IMR-90 (cell line): ENCODE measurements at places on chromosomes 5 and 9.

- DNase-seq, result no peak
Observed at GRCh38 chr9:137085920-137086530, 760 bp upstream of the MAN1B1 start.

DNA sequence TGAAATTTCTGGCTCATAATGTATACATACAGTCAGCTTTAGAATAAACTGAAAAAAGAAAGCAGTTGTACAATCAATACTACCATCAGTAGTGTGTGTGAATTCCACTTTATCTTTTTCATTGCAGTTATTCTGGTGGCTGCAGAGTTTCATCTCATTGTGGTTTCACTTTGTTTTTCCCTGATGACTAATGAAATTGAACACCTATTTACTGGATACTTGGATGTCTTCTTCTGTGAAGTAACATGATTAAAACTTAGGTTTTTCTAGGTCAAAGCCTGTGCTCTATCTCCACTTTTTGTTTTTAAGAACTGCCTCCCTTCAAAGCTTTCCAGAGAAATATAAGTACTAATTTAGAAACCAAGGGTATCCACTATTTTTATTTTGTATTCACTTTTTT, 174.3 kb downstream of the TRPM3 start:
- DNase-seq, result peak; percentile 27

DNA sequence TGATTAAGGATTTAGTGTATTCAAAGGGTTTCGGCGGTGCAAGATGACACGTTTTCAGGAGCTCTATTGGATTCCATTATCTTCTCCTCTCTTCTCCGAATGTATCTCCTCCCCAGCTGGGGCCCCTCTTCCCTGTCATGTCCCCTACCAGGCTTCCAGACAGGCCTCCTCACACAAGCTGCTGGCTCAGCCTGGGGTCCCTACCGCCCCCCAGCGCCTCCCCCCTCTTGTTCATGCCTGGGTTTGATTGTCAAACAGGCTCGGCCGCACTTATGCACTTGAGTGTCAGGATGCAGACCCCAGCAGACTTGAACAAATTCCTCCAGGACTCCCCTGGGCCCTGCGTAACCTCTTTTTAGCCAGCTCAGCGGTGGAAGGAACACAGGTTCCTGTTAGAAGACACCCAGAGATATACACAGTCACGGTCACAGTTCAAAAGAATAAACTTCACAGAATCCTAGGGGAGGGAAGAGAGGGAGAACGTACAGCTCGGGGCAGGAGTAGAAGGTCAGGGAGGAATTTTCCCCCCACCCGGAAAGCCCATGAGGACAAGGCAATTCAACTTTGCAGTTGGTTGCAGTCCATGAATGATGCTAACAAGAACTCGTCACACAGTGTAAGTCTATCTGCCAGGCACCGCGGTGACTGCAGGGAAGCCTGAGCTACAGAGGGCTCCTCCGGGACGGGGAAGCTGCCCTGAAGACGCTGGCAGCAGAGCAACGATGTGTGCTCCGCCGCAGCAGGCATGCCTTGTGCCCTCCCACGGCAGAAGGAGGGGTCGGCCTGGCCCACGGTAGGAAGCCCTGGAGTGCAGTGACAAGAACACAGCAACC, 560.0 kb downstream of the BNC2 start:
- no peak for DNase-seq

DNA sequence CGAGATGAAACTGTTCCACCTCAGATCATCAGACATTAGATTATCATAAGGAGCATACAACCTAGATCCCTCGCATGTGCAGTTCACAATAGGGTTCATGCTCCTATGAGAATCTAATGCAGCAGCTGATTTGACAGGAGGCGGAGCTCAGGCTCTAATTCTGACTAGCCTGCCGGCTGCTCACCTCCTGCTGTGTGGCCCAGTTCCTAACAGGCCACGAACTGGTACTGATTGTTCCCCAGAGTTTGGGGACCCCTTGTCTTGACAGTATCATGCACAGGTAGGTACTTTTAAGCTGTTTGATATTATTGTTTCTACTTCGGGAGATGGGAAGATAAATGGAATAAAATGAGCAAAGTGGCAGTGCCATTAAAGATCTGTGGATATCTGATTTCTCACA, 66.9 kb downstream of the ZCCHC7 start:
- no peak for DNase-seq

DNA sequence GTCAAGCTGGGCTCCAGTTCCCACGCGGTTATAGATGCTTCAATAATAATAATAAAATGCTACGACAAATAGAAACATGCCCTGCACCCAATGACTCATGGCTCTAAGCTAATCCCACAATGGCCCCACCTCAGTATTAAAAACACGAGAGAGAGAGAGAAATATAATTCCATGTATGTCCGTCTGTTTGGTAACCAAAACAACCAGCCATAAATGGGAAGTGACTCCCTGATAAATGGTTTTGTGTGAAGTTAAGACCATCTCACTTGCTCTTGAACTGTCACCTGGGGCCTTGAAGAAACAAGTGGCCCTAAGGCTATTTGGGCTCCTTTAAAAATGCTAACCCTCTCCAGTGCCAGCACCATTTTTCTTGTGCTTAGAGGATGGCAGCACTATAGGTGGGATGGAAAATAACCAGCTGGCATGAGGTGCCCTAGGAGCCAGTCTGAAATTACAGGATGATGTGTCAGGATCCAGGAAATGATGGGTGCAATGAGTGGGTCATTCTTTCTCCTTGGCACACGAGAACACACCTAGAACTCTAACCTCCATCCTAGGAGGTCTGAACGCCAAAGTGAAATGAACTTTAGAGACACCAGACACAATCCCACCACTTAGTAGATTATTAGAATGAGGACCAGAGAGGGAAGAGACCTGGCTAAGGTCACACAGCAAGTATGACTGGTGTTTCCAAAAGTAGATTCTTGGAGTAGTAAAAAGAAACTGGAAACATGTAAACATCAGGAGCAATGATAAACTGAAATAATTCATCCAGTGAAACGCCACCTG, 35.7 kb upstream of the ADRB2 start:
- no peak for DNase-seq

- peak; percentile 56 for DNase-seq
Observed at GRCh38 chr5:109038209-109038840, 290.6 kb downstream of the FER start.

DNA sequence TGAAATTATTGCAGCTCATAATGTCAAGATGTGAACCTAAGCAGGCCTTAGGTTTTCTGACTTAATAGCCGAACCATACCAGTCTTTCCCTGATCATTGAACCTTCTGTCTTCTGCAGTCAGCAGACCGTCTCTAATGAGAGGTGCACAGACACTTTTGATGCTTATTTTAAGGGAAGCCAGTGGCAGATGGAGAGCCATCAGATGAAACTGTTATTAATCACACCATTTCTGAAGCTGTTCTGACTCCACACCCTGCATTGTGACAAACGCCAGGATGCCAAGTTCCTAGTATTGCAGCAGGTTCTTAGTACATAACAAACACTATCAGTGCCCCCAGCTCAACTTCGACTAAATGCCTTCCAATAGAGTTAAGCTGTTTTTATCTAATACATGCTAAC, 43.0 kb downstream of the PIK3R1 start:
- no peak for DNase-seq

GRCh38 chr5:175657593-175658271, at the start of gene HRH2:
TSS of gene HRH2 (plus strand) at chr5:175658071. CDS start at chr5:175683234, 25,163 bp downstream.
- DNase-seq, result no peak

DNA sequence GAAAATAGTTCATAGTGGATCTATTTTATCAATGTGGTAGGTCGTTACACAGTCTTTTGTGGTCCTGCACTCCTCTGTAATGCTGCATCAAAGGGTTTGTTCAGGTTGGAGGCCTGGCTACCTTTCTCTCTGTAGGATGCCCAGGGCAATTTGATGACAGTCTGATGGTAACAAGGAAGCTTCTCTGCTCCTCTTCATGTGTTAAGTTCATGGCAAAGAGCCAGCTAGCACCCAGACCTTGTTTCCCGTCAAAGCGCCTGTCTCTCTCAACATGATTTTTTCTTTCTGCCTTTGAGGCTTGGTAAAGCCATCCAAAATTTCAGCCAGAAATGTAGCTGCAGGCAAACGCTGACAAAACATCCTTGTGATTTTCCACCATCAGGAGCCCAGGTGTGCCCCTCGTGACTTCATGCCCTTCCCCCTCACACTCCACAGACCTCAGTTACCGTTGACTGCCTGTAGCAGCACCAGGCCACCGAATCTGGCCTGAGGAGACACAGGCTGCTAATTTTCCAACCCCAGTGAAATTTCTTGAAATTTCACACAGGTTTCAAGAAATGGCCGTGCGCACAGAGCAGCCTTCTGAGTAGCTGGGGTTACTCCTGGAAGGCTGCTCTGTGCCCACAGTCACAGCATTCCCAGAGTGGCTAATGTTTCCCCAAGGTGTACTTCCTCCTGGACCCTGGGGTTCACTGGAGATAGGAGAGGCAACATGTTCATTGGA, 292.7 kb downstream of the CWC27 start:
- DNase-seq, result no peak

DNA sequence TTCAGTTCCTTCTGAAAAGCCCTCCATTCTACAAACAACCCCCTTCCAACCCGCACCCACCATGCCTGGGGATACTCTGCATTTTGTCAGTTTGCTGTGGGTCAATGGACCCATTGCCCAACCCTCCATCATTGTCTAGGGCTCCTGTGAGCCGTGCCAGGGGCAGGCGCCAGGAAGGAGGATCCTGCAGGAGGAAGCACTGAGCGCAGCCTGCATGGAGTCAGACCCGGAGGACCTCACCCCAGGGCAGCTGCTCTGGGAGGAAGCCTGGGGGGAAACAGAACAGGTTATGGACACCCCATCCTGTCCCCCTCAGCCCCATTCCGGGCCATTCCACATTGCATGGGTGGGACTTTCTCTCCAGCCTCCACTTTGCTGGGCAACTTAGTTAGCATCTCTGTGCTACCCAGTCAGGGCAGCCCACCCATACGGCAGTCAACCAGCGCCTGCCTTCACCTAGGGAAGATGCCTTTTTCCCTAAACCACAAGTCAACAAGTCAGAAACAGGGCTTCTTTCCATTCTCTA, 48.6 kb upstream of the VDAC1 start:
- DNase-seq, result no peak

DNA sequence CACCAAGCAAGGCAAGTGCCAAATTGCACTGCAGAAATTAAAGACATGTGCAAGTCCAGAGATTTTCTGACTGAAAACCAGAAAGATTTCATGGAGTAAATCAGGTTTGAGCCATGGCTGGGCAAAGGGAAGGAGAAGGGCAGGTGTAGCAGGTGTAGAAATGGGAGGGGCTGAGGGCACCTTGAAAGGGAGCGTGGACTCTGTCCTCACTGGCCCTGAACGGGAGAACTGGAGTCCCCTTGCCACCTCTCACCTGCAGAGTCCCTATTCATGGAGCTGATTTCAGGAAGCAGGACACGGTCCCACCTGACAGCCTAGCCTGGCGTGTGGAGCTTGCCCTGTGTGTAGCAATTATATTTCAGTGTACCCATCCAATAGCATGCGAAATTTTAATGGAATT, 46.3 kb downstream of the UBE2QL1 start:
- DNase-seq, result no peak

DNA sequence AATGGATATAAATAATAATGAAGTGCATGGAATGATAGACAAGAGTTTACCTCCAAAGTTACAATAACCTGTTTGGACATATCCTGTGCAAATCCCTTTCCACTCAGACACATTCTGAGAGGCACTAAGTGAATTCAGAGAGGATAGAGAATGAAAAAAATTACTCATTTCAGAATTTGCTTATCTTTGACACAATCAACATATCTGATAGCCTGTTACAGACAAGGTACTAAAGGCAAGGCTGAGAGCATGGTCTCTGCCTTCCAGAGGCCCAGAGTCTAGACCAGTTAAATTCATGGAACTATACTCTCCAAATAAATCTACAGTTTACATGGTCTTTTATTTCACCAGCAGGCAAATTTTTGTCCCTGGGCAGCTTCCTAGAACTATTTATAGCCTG, 371.8 kb upstream of the PTGER4 start:
- no peak for DNase-seq

DNA sequence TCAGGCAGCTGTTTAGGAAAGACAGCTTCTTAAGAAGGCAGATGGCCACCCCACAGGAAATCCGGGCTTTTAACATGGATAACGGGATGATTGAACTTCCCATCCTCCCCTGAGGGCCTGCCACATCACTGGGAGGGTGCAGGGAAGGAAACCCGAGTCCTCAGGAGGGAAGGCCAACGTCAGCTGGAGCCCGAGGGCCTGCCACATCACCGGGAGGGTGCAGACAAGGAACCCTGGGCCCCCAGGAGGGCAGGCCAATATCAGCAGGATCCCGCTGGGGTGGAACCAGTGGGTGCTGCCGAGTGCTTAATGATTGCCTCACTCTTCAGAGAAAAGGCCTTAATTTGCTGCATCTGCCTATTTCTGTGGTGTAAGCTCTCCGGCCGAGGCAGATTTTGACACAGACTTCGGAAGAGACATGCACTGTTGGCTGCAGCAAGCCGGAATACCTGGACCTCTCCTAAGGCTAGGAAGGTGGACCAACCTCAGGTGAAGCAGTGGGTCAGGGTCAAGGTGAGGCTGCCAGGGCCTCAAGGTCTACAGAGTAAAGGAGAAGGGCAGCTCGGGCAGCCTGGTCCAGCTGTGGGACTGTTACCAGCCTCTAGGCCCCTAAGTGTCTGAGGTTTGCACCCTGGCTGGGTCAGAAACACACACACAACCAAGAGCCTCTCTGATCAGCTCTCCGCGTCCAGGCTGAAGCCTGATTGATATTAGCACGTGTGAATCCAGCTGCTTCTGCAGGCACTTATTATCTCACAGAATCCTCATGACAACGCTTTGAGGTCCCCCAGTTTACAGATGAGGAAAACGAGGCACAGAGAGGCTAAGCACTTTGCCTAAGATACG, 14.8 kb upstream of the COL5A1 start:
- peak; percentile 59 for DNase-seq

- DNase-seq, result no peak
Observed at GRCh38 chr5:151255621-151256286, 2.8 kb downstream of the GM2A start.

GRCh38 chr5:141867139-141867538, 11.1 kb downstream of the PCDH1 start:
- no peak for DNase-seq

GRCh38 chr5:35815089-35815936, 41.4 kb upstream of the IL7R start:
- no peak for DNase-seq

- no peak for DNase-seq
Observed at GRCh38 chr9:68427216-68427977, 71.0 kb downstream of the PGM5 start.

GRCh38 chr9:80550181-80550580, 978.4 kb downstream of the TLE4 start:
- no peak for DNase-seq

GRCh38 chr5:149860801-149861322, 83.7 kb downstream of the PDE6A start:
- no peak for DNase-seq

DNA sequence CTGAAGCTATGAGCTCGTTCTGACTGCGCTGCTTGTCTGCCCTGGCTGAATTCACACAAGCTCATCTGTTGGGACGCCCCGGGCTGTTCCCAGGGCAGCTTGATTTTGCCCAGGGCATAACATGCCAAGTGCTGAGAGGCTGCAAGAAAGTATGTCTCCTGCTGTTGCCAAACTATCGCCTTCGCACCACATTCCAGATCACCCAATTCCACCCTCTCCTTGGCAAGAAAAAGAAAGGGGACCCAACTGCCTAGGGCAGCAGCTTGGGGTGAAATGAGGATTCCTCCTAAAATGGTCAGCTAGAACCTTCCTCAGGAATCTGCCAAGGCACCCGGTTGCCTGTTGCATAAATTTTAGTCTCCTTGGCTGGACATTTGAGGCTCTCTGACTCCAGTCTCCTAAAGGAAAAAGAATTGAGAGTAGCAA, 21.2 kb downstream of the COL15A1 start:
- DNase-seq, result no peak

GRCh38 chr9:135605238-135605781, 34.0 kb downstream of the GLT6D1 start:
- DNase-seq, result no peak
